ENCODE measurements at places on chromosomes 11 and 22.

- DNase-seq = no peak
These were observed 734.3 kb upstream of the ARHGAP42 start for GRCh38 chr11:99952816-99953215.

GRCh38 chr11:68302670-68303069, 9.7 kb upstream of the LRP5 start:
- DNase-seq = no peak

DNA sequence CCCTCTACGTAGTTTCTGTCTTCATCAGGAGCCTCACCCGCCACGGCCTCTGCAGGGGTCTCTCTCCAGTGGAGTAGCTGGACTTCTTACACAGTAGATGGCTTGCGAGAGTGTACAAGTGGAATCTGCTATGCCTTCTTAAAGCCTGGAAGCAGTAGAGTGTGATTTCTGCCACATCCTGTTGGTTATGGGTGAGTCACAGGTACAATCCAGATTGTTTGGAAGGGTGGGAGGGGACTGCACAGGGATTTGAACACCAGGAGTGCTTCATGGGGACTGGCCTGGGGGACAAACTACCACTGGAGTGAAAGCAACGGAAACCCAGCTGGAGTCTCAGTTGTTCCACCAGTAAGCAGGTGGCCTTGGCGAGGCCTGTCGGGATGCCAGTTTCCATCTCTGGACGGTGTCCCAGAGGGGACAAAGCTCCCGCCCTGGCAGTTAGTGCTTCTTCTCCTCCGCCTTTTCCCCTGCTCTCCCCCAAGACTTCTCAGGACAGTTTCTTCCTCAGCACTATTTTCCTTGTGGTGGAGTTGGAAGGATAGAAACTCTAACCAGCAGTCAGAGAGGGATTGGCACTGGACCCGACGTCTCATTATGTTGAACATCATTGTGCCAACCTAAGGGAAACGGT, 85.0 kb upstream of the RCN1 start:
- no peak for DNase-seq

DNA sequence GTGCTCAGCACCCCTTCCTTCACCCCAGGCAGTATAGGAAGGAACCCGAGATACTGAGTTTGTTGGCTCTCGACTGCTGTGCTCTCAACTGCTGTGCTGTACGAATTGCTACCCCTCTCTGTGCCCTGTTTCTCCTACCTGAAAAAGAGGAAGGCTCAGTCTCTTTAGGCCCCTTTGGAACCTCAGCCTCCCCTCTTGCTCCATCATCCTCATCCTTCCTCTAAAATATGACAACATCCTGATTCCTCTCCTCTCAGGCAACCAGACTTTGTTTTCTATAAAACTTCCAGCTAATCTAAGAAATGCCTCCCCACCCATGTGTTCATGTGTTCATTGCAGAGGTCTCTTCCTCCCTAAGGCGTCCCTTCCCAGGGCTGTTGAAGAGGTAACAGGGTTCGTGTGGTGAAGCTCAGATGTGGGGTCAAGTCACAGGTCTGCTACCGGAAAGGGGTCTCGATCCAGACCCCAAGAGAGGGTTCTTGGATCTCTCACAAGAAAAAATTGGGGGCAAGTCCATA, 35.5 kb upstream of the CD82 start:
- DNase-seq = no peak

DNA sequence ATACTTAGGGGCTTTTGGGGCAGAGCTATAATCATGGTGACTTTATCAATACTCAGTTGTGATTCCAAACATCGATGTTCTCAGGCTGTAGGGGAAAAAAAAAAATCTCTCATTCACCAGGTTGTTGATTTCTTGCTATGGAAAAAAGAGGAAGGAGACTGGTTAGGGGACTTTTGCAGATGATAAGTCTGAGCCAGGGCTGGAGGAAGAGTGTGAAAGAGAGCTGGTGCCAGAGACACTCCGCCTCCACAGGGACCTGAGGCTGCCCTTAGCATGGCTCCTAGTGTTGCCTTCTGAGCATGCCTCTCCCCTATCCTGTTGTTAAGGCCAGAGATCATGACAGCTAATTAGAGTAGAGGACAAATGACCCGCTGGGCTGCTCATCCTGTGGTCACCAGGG, 16.9 kb downstream of the UPB1 start:
- no peak for DNase-seq

DNA sequence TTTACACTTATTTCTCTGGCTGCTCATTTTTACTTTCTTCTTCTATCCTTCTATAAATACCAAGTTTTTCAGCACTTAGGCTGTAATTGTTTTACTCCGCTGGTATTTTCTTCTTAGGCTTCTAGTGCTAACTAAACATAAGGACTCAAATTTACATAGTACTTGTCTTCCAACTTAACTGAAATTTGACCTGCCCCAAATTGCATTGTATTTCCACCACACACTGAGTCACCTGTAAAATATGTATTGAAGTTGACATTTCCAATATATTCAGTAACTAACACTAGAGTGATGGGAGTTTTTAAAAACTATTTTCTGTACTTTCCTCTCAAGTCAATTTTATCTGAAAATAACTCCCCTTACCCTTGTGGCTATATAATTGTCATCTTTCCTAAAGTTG, 1794.1 kb upstream of the RAG2 start:
- no peak for DNase-seq

- DNase-seq = no peak
These were observed 138.5 kb downstream of the SWAP70 start for GRCh38 chr11:9802291-9802861.

DNA sequence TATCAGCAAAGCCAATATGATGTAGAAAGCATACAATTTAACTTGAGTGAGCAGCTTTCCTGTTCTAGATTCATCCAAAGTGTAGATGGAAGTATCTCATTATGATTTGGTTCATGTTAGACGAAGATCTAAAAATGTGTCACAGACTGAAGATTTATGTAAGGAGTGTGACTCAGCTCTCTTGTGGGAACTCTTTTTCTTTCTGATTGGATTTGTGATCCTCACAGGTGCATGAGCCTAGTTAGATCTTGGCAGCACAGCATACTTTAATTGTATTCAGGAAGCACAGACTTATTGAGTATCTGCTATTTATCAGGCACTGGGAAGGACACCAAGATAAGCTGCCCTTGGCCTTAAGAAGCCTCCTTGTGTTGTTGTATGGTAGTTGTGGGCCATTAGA, 147.1 kb downstream of the C11orf91 start:
- no peak for DNase-seq

Data from activated CD4-positive, alpha-beta T cell treated with anti-CD3 and anti-CD28 coated beads, Interleukin-2, amount 50 U/mL, for 48 hours (primary cell).